Stimulated activated CD4-positive, alpha-beta T cell treated with anti-CD3 and anti-CD28 coated beads, TNF-alpha, amount 100 ng/mL, for 48 hours (primary cell): ENCODE measurements at places on chromosomes 6 and 20.

- peak; percentile 16 for DNase-seq
These were observed 98.9 kb downstream of the TBC1D7 start for GRCh38 chr6:13229205-13230085.

DNA sequence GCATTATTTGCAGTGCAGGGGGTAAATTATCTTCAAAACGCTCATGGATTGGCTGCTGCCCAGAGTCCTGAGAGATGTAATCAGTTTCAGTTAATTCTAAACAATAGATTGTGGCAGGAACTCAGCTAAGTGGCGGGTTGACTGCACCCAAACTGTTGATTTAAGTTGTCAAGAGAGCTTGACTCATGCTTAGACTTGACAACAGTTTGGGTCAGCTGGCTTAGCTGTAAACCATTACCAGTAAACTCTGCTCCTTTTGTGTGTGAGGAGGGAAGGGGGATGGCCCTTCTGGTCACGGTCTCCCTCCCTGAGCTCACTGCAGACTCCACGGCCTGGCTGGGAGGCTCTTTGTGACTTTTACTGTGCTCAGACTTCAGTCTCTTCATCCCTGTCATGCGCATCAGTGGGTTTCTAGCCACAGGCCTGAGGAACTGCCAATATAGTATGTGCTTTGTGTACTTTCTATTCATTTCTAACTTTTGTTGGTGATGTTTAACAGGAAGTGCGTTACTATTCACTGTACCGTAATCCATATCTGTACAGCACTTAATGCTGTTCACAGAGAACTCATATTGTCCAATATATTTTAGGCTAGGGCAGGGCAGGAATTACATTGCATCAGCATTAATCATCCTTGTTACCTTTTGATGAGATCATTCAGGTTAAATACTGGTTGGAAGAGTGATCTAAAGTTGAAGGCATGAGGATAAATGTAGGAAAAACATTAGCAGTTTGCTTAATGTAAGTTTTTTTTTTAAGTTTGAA, 488.3 kb downstream of the CDKAL1 start:
- no peak for DNase-seq

GRCh38 chr20:43752051-43752360, 25.2 kb upstream of the GTSF1L start:
- DNase-seq, result no peak

GRCh38 chr6:44485601-44486401, 98.3 kb downstream of the CDC5L start:
- DNase-seq, result no peak

- DNase-seq, result no peak
These were observed 534.3 kb downstream of the COL12A1 start for GRCh38 chr6:74671558-74672025.

- no peak for DNase-seq
These were observed 12.9 kb upstream of the TBC1D22B start for GRCh38 chr6:37244430-37245310.

- no peak for DNase-seq
These were observed 42.1 kb upstream of the ARMC2 start for GRCh38 chr6:108806171-108806570.

DNA sequence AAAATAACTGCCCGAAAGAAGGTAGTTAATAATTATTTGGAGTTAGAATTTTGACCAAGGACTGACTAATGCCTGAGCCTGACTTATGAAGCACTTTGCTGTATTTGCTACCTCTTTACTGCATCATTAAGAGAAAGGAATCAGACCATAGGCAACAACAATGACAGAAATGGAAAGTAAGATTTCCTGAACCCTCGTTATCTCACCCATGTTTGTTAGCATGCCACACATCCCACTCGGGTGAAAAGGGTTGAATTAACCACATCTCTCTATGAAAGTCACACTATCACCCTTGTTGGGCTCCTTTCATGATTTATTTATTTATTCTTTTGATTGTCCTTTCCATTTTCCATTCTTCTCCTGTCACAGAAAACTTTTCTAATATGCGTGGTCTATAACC, 59.6 kb downstream of the OLIG3 start:
- no peak for DNase-seq

DNA sequence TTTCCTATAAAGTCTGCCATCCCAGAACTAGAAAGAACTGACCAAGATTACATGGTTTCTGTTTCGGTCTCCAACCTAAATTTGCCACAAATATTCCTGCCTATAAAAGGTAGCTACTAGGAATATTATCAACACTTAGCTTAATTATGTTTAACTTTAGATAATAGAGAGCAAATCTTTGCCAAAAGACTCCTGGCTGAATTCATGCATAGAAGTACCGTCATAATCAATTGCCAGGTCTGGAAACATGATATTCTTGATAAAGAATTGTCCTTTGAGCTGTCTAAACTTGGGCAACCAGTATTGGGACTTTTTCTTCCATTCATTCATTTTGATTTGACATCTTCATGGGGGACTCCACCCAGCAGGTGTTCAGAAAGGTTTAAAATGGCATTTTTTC, 22.4 kb downstream of the CALHM6 start:
- no peak for DNase-seq

- DNase-seq, result no peak
These were observed 180.3 kb downstream of the ANKRD60 start for GRCh38 chr20:58048096-58048702.

GRCh38 chr6:61614119-61614518, 671.9 kb downstream of the KHDRBS2 start:
- no peak for DNase-seq

- DNase-seq, result no peak
These were observed 732.2 kb downstream of the HDGFL1 start for GRCh38 chr6:23301556-23301955.

DNA sequence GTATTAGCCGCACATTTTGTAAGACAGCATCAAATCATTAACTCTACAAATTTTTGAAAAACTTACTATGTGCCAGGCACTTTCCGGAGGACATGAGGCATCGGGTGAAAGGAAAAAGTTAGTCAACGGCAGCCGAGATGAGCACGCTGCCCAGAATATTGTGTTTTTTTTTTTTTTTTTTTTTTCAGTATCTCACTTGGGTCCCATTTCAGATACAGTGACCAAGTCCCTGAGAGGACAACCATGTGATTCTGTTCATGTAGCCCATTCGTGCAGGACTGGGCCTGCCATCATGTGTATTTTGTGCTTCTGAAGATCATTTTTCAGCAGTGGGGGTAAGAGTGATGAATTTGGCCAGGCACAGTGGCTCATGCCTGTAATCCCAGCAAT, 1.3 kb downstream of the SLA2 start:
- peak; percentile 42 for DNase-seq

GRCh38 chr20:36093025-36093803, 61.3 kb upstream of the EPB41L1 start:
- DNase-seq, result no peak

GRCh38 chr6:29011276-29011734, 6.2 kb upstream of the ZNF311 start:
- no peak for DNase-seq

- DNase-seq, result no peak
These were observed 96.0 kb downstream of the PLEKHG1 start for GRCh38 chr6:150695652-150696051.

DNA sequence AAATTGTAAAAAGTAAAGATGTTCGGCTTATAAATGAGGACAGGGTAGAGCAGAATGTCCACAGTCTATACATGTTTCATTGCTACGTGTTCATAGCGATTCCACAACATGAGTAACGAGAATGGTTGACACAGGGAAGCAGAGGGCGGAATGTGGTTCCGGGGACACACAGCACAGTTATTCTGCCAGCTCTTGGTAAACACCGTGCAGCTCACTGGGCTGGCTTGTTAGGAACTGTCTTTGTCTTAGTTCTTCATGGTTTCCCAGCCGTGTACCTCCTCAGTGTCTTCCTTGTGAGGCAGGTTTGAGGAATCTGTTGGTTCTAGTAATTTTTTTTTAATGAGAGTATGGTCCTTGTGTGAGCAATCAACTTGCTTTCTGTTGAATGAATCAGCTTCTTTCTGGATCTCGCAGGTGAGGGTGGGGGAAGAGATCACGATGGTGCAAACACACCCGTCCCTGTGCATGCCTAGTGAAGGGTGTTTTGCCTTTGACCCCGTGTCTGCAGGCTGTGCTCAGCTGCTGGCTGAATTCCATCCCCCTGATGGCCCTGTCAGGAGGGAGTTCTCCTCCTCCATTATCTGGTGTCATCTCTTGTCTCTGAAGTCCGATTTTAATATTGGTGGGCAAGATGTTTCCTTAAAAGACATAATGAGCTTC, 168.2 kb downstream of the SMOC2 start:
- DNase-seq, result no peak

DNA sequence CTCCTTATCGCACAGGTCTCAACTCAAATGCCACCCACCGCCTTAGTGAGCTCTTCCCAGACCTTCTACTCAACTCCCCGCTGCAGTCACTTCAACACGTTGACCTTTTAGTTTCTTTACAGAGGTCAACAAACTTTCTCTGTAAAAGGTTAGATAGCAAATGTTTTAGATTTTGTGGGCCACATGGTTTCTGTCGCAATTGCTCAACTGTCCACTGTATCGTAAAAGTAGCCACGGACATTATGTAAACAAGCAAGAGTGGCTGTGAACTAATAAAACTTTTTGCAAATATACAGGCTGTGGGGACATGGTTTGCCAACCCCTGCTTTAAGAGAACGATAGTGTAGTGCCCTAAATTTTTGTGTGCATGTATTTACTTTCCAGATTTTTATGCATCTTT, 247.6 kb upstream of the TSHZ2 start:
- DNase-seq, result no peak

- DNase-seq, result no peak
These were observed 64.3 kb upstream of the UNC93A start for GRCh38 chr6:167226791-167227190.

GRCh38 chr6:128124713-128125112, 223.9 kb upstream of the THEMIS start:
- DNase-seq, result peak; percentile 4

DNA sequence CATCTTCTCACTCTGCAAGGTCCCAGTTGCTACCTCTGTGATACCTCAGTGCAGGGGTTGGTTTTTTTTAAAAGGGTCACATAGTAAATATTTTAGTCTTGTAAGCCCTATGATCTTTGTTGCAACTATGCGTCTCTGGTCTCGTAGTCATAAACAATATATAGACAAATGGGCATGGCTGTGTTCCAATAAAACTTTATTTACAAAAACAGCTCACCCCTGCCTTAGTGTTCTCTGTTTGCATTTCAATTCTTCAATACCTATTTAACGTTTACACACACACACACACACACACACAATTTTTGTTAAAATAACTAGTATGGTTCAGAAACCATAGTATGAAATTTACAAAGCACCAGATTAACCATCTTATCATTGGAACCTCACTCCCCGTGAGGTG, 216.8 kb downstream of the PREX1 start:
- no peak for DNase-seq

DNA sequence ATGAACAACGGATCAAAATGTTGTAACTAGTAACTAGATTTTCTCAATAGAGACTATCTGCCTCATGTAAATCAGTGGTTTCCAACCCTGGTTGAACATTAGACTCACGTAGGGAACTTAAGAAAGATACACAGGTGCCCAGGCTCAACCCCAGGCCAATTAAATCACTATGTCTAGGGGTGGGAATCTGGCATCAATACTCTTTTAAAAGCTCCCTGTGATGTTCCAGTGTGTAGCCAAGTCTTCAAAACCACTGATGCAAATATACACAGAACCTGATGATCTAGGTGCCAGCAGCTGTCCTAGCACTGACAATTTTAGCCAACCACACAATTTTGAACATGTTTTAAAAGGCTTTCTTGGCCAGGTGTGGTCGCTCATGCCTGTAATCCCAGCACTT, 128.7 kb downstream of the TBC1D32 start:
- no peak for DNase-seq

DNA sequence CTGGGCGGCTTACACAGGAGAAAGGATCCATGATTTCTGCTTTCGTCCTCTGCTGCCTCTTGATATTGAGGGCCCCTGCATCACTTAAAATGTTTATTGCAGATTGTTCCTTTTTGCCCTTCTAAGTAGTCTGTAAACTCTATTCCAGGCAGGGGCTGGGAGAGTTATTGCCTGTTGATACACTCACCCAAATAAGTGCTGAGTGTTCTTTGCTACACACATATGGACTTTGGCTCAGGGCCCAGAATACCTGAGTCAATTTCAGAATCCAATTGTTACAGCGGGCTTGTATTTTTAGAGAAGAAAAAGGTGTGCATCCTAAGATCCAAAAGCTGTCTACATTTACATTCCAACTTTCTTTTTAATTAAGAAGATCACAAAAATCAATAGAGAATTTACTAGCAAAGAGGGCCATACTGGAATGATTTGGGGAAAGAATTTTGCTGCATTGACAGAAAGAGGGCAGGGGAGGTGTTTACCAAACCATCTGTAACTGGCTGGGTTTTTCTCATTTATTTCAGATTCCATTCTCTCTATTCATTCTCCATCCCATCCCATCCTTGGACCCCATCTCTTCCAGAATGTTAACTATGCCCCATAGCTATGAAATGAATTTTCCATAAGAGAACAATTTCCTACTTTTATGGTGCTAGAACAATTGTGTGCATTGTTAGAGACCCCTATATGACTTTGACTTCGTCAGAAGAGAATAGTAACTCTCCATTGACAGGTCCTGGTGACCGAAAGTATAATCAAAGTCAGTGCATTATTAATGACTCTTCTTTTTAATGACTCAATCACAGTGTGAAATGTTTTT, 959.9 kb upstream of the FLRT3 start:
- no peak for DNase-seq

GRCh38 chr6:168601546-168601945, 160.6 kb downstream of the SMOC2 start:
- DNase-seq, result no peak

DNA sequence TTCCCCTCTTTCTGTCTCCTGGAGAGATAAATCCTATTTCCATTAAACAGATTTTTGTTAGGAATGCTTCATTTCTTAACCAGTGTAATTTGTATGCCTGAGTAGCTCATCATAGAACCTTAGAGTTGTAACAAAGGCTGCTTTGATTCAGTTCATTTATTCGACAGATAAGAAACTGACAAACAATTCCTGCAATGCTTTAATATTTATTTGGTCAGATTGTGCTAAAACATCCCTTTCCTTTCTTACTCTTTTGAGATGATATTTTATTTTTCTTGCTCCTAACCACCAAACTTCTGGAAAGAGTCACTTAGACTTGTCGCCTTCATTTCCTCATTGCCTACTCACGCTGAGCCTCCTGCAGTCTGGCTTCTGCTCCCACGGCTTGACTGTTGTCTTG, 89.0 kb upstream of the SUPT3H start:
- DNase-seq, result no peak

GRCh38 chr20:61118429-61119224, 133.4 kb upstream of the CDH4 start:
- DNase-seq, result no peak

DNA sequence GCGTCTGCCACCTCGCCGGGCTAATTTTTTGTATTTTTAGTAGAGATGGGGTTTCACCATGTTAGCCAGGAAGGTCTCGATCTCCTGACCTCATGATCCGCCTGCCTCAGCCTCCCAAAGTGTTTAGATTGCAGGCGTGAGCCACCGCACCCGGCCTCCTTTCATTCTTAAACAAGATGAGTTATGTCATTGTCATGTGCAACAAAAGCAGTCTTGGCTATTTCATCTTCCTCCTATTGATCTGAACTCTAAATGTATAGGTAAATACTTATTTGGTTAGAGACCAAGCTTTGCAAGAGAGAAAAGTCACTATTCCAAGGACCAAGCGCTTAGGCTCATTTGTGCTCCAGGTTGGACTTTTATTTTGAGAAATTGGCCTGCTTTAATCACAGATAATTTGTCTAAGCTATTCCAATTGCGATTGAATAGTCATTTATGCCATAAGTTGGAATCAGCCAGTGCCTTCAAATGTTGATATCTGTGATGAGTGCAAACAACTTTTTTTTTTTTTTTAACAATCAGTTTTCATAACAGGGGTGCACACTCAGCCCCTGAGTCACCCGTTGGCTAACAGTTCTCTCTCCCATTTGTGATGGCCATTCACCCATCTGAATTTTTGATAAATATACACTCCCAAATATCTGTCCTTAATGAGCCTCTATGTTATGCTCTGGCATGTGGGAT, 167.3 kb downstream of the BCAS1 start:
- DNase-seq, result no peak
